Activated CD8-positive, alpha-beta memory T cell treated with anti-CD3 and anti-CD28 coated beads for 1 hour (primary cell): ENCODE measurements at places on chromosomes 2 and 18.

GRCh38 chr2:84302513-84303412 is 156.3 kb downstream of the SUCLG1 start:
- no peak for DNase-seq

GRCh38 chr2:46350029-46350689 is 53.0 kb downstream of the EPAS1 start:
- DNase-seq: no peak

GRCh38 chr2:118837067-118837466 is 10.4 kb downstream of the EN1 start:
- DNase-seq: no peak

- DNase-seq: no peak
These were observed 317.3 kb downstream of the DCDC2C start for GRCh38 chr2:4020649-4021048.

DNA sequence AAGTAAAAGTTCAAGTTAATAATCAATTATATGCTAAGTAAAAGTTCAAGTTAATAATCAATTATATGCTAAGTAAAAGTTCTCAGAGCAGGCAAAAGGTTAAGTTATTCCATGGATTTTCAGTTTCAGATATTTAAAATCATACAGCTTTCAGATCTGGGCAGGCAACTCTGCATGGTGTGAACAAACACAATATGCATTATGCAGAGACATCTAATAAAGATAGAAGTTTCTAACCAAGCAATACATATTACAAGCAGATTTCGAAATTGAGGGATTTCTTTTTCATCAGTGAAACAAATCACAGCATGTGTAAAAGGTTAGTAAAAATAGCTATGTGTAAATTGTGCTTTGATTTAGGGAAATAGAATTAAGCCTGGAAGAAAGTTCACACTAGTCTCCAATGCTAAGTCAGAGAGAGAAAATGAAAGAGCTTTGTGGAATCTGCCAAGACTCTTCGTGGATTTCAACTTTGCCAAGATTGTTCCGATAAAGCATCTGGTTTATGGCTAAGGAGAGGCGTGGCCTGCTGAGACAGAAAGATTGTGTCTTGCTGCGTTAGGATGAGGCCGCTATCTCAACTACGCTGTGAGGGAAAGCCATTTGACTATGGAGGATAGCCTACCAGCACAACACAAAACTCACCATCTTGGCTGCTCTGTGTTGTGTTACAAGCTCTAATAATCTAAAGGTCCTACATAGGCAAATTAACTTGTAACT is 60.1 kb upstream of the SLC16A14 start:
- no peak for DNase-seq

GRCh38 chr2:172842511-172843265 is 107.0 kb downstream of the RAPGEF4 start:
- DNase-seq: no peak
